Thoracic aorta (tissue), 2 donors: ENCODE measurements at places on chromosomes 1 and 21. TPM values are rescaled to one million over a fixed set of nuclear protein-coding genes. Genes with fewer than 3 reads are reported as not detected.

The NKAIN1 gene
- not detected for total RNA-seq

The AVPR1B gene
- not detected for total RNA-seq

The TIPRL gene
- total RNA-seq: 22.9 TPM

The SPATA46 gene
- not detected for total RNA-seq

DNA sequence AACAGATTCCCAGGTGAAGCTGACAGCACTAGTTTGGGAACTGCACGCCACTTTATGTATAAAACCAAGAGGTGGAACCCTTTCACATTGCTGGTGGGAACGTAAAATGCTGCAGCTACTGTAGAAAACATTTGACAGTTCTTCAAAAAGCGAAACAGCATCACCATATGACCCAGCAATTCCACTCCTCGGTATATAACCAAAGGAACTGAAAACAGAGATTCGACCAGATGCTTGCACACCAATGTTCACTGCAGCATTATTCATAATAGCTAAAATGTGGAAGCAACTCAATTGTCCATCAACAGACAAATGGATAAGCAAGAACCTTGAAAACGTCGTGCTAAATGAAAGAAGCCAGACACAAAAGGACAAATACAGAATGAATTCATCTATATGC is 17.5 kb downstream of the RSPH1 start:
- H3K27me3 ChIP-seq: no peaks in the 10 kb centered on the region
- H3K4me1 ChIP-seq: no peaks in the 10 kb centered on the region
- H3K27ac ChIP-seq: no peak overlapping the region
- H3K4me3 ChIP-seq: no peak overlapping the region
- DNase-seq: no peak
- H3K36me3 ChIP-seq: no peaks in the 10 kb centered on the region

- peak overlapping the region; percentile 63 for H3K27ac ChIP-seq
- H3K4me3 ChIP-seq: peak overlapping the region; percentile 2
These were observed 19.3 kb downstream of the AHCYL1 start for GRCh38 chr1:110003747-110004428.

- no peaks in the 10 kb centered on the region for H3K36me3 ChIP-seq
- no peak for DNase-seq
- no peak overlapping the region for H3K4me3 ChIP-seq
- no peaks in the 10 kb centered on the region for H3K4me1 ChIP-seq
- no peaks in the 10 kb centered on the region for H3K27me3 ChIP-seq
These were observed 26.8 kb upstream of the TMPRSS15 start for GRCh38 chr21:18430341-18430740.

- DNase-seq: no peak
- no peak overlapping the region for H3K4me3 ChIP-seq
- no peaks in the 10 kb centered on the region for H3K36me3 ChIP-seq
- no peak overlapping the region for H3K27ac ChIP-seq
- peaks cover 42% of the 10 kb centered on the region for H3K4me1 ChIP-seq
These were observed 3.9 kb upstream of the DIP2A start for GRCh38 chr21:46454634-46455390.

- peaks cover 5% of the 10 kb centered on the region for H3K4me1 ChIP-seq
- H3K4me3 ChIP-seq: no peak overlapping the region
- no peak for DNase-seq
- H3K36me3 ChIP-seq: no peaks in the 10 kb centered on the region
These were observed 180.7 kb downstream of the ZNF326 start for GRCh38 chr1:90175490-90176167.

DNA sequence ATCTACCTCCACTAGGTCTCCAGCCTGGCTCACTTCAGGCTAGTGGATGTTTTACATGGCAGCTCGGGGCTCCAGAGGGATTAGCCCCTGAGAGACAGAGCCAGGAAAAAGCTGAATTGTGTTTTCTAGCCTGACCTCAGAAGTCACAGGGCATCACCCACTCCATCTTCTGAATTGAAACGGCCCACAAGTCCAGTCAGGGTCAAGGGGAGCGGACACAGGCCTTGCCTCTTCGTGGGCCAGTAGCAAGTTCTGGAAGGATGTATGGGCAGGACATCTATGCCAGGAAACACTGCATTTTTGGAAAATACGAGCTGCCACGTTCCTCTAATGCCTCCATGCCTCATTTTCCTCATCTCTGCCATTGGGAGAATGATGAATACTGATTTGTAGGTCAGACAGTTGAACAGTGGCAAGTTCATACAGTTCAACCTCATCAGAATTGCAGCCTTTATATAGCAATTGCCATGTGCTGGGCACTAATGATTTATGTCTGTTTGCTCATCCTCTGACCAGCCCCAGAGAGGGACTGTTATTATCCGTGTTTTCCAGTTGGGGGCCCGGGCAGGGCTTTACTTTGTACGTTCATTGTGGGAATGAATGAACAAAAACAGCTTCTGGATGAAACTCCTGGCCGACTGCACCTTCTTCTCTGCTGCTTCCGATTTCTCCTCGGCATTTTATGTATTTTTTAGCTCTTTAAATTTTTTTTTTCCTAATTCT is 23.2 kb upstream of the PCBP3 start:
- H3K27me3 ChIP-seq: no peaks in the 10 kb centered on the region
- DNase-seq: no peak
- no peaks in the 10 kb centered on the region for H3K36me3 ChIP-seq
- H3K4me1 ChIP-seq: no peaks in the 10 kb centered on the region

GRCh38 chr1:173666646-173667045 is 3.0 kb downstream of the ANKRD45 start:
- H3K4me1 ChIP-seq: no peaks in the 10 kb centered on the region
- H3K36me3 ChIP-seq: no peaks in the 10 kb centered on the region
- no peak overlapping the region for H3K27ac ChIP-seq
- no peak for DNase-seq
- no peak overlapping the region for H3K4me3 ChIP-seq
- H3K27me3 ChIP-seq: no peaks in the 10 kb centered on the region

GRCh38 chr1:56025942-56026341 is 553.4 kb downstream of the PLPP3 start:
- H3K36me3 ChIP-seq: no peaks in the 10 kb centered on the region
- no peaks in the 10 kb centered on the region for H3K4me1 ChIP-seq
- no peaks in the 10 kb centered on the region for H3K27me3 ChIP-seq
- DNase-seq: no peak
- H3K27ac ChIP-seq: no peak overlapping the region

DNA sequence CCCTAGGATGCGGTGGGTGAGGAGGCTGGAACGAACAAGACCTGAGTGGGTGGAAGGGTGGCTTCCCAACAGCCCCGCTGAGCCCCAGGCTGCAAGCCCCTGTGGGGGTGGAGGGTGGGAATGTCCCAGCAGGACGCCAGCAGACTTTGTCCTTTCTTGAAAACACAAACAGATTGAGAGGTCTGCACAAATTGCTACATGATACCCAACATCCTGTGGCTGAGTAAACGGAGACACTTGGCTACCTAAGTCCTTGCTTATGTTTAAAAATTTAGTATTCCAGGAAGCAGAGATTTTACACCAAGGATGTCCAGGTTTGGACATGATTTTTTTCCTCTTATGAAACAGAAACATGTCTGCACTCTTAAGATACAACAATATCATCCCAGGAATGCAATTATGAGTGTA is 11.8 kb upstream of the F3 start:
- DNase-seq: no peak
- H3K4me3 ChIP-seq: no peak overlapping the region
- H3K4me1 ChIP-seq: no peaks in the 10 kb centered on the region
- H3K27me3 ChIP-seq: no peaks in the 10 kb centered on the region
- H3K36me3 ChIP-seq: no peaks in the 10 kb centered on the region

DNA sequence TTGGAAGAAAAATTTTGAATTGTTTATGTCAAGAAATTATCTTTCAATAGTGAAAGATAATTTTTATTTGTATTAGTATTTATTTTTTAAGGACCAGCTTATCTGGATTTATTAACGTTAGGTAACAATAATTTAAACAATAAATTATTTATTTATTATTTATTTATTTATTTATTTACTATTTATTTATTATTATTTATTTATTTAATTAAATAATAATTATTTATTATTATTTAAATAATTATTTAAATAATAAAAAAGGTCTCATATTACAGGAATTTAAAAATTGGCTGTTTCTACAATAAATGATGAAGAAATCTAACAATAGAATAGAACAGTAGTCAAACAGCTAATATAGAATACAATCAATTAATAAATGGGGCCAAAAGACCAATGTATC is 618.7 kb upstream of the BRINP3 start:
- no peaks in the 10 kb centered on the region for H3K4me1 ChIP-seq
- H3K27me3 ChIP-seq: no peaks in the 10 kb centered on the region
- DNase-seq: no peak
- H3K27ac ChIP-seq: no peak overlapping the region
- no peak overlapping the region for H3K4me3 ChIP-seq

- no peak overlapping the region for H3K4me3 ChIP-seq
- no peak for DNase-seq
- H3K4me1 ChIP-seq: peaks cover 8% of the 10 kb centered on the region
- H3K27me3 ChIP-seq: no peaks in the 10 kb centered on the region
- H3K36me3 ChIP-seq: no peaks in the 10 kb centered on the region
These were observed 9.1 kb upstream of the GPR61 start for GRCh38 chr1:109530457-109531087.

DNA sequence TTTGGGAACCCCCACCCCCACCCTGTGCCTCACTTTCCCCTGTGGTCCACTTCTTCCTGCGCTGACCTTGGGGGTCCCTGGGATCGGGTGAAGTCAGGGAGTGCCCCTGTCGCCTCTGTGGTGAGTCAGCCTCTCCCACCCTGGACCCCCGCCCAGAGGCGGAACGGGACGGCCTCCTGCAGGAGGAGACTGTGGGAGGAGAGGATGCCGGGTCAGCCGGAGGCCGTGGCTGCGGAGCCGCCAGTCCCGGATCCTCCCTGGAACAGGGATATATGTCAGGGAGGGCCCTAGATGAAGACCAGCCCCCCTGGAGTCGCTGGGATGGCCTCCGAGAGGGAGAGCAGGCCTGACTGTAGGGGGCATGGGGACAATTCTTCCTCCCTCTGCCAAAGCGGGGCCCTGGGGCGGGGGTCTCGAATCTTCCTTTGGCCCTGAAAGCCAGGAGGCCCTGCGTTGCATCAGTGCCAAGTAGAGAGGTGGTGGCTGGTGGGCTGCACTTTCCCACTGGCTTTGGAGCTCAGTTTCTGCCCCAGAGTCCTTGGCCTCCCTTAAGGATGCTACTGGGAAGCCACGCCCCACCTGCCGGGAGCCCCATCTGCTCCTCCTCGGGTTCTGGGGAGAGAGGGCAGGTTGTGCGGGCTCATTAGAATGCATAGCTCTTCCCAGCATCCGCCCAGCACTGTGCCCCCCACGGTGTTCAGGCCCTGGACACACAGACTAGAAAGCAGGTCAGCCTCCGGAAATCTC is 930 bp downstream of the ARHGEF10L start:
- no peaks in the 10 kb centered on the region for H3K27me3 ChIP-seq
- no peaks in the 10 kb centered on the region for H3K36me3 ChIP-seq
- H3K27ac ChIP-seq: peak overlapping the region; percentile 98
- H3K4me3 ChIP-seq: peak overlapping the region; percentile 79
- H3K4me1 ChIP-seq: peaks cover 76% of the 10 kb centered on the region
- DNase-seq: no peak

DNA sequence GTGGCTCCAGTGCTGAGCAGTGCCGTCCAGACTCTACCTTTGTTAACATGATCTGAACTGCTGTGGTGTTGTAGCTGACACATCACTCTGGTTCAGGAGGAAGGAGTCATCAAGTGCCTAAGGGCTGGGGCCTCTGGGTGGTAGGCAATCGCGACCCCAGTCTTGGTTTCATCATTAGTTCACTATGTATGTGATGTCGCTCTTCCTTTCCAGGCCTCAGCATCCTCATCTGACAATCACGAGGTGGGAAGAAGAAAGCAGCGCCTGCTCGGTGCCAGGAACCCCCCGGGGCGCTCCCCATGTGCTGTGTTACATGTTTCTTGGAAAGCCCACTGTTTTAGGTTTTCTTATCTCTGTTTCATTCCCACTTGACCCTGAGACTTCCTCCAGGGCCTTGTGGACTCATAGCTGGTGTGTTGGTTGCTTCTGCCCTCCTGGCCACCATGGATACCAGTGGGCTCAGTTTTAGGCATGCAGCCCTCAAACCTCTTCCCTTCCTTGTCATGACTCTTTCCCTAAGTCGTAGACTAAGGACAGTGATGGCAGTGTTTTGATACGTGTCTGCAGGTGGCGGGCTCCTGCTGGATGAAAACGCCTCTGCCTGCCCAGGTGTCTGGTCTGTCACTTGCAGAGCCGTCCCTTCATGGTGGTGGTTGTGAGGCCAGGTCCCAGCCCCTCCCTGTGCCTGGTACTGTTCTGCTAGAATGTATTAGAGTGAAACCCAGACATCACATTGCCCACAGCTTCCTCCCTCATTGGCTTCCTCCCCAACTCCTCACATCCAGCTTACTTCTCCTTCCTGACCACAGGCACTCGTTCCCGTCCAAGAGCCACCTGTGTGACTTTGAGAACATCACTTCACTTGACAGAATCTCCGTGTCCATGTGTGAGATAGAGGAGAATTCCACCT is 17.2 kb upstream of the FOXO6 start:
- H3K4me1 ChIP-seq: no peaks in the 10 kb centered on the region

GRCh38 chr1:42003433-42003832 is 84.7 kb upstream of the HIVEP3 start:
- H3K27ac ChIP-seq: no peak overlapping the region
- H3K36me3 ChIP-seq: no peaks in the 10 kb centered on the region
- H3K4me3 ChIP-seq: no peak overlapping the region
- DNase-seq: no peak

GRCh38 chr1:106907795-106908194 is 148.7 kb upstream of the PRMT6 start:
- H3K4me3 ChIP-seq: no peak overlapping the region
- H3K36me3 ChIP-seq: no peaks in the 10 kb centered on the region
- no peak for DNase-seq
- no peak overlapping the region for H3K27ac ChIP-seq
- H3K27me3 ChIP-seq: no peaks in the 10 kb centered on the region
- H3K4me1 ChIP-seq: no peaks in the 10 kb centered on the region

- H3K36me3 ChIP-seq: no peaks in the 10 kb centered on the region
- DNase-seq: no peak
- H3K27me3 ChIP-seq: no peaks in the 10 kb centered on the region
- no peak overlapping the region for H3K4me3 ChIP-seq
These were observed 27.8 kb upstream of the FMOD start for GRCh38 chr1:203378556-203379245.

DNA sequence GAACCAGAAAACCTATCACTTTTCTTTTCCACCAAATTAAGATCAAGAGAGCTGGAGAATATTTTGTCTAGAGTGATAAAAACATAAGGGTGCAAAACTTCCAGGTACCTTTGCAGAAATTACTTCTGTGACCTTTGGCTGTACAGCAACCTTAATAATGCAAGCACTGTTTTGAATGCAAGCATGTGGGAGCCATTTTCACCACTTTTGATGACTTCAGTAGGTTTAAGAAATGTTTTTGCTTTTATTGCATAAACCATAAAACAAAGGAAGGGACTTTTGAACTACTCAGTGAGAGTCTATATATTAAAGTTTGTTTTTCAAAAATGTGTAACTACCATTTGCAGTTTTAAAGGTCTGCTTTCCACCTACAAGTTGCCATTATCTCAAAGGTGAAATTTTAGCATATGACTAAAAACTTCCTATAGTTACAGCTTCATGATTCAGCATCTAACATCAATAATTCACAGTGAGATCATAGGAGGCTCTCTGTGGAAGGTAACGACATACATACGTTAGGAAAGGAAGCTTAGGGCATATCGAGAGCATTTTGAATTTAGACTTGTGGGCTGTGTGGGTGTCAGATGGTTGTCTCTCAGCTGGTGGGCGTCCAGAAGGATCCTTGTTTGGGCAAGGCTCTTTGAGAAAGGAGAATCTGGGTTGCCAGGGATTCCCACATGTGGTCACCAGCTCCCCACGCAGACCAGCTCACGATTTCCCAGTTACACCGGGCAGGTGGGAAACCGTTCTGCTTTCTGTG is 1.1 kb upstream of the GADD45A start:
- H3K27me3 ChIP-seq: no peaks in the 10 kb centered on the region
- peak overlapping the region; percentile 63 for H3K27ac ChIP-seq
- no peak for DNase-seq
- peaks cover 15% of the 10 kb centered on the region for H3K36me3 ChIP-seq
